ENCODE measurements at places on chromosomes 4 and X.

GRCh38 chr4:170089668-170090351, at the start of gene AADAT:
TSS of gene AADAT (minus strand) at chr4:170089956. CDS start at chr4:170089690, 266 bp downstream.
- peak; percentile 95 for DNase-seq

GRCh38 chr4:53015681-53016080, 153.6 kb downstream of the RASL11B start:
- peak; percentile 63 for DNase-seq

DNA sequence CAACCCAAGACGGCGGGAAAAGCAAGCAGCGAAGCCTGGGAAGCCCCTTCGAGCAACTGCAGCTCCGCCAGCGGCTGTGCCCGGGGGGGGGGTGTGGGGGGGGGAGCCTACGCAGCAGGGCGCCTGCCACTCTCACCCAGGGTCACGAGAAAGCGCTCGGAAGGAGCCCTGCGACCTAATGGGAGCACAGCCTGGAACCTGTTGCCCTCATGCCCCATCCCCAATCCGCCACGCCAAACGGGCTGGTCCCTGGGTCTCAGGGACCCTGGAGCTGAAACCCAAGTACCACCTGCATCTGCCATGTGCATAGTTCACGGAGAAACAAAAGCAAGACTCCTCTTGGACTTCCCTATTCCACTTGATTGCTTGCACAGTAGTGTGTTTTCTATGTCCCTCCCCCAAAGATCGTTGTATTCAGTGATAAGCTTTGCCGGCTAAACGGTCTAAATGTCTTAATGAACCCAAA, 359 bp upstream of the GAB3 start:
- no peak for DNase-seq

GRCh38 chrX:2715066-2715600, 24.0 kb downstream of the CD99 start:
- peak; percentile 89 for DNase-seq

- DNase-seq: no peak
These were observed 496.3 kb downstream of the PDGFC start for GRCh38 chr4:156475322-156475721.

DNA sequence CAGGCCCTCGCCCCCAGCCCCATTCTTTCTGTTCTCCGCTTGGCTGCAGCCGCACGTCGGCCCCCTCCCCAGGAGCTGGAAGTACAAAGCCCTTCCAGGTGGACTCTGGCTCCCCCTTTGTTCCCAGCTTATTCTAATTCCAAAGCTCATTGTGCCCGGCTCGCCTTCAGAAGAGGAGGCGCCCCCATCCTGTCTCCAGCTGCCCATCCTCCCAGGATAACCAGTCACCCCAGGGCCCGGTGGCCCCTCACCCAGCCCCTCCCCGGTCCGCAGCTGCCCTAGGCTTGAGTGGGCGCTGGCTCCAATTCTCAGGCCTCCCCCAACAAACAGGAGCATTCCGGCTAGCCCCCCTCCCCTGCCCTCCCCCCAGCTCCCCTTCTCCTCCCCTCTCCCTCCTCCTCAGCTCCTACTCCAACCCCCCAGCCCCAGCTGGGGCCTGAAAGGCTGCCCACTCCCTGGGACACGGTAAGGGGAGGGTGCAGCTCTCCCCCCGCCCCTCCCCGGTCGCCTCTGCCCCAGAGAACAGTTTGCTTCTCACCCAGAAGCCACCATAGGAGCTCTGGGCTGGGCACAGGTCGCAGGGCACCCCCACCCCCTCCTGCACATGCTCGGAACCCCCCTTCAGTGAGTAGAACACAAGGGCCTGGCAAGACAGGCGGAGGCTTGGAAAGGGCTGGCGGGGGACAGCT, 3.1 kb upstream of the SLC6A8 start:
- DNase-seq: peak; percentile 46

- DNase-seq: no peak
These were observed 578.9 kb upstream of the FAT1 start for GRCh38 chr4:187302457-187303150.

GRCh38 chrX:124030520-124030919, 69.0 kb downstream of the STAG2 start:
- no peak for DNase-seq

- no peak for DNase-seq
These were observed 190.1 kb upstream of the GNPDA2 start for GRCh38 chr4:44916411-44916810.

- DNase-seq: no peak
These were observed 119.2 kb downstream of the RAPGEF2 start for GRCh38 chr4:159222043-159222552.

DNA sequence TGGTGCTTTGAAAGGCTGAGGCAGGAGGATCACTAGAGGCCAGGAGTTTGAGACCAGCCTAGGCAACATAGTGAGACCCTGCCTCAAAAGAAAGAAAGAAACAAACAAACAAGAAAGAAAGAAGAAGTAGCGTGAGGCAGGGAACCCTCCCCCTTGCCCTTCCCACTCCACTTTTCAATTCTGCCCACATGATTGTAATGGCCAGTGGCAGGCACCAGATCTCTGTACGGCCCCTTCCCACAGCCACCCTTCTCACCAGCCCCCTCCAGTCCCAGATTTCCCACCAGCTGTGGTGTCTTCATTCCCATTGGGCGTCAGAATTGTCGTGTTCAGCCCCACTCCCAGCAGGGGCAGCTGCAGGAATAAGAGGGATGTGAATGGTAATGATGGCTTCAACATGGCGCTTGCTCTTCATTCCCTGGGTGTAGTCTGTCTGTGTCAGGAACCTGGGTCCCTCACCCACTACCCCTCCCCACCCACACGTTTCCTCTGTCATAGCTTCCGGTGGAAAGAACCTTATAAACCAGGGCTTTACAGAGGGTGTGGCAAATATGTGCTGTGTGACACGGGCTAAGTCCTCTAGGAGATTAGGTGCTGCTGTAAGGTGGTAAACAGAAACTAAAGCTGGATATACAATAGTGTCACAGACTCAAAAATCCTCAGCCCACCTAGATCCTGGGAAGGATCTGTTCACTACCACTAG, at the start of gene IL2RG:
TSS of gene IL2RG (minus strand) at position 437 of the 703 bp plus-strand sequence. CDS start at position 399, 38 bp downstream.
- no peak for DNase-seq

GRCh38 chr4:108068442-108068841, 78.8 kb downstream of the HADH start:
- DNase-seq: no peak

DNA sequence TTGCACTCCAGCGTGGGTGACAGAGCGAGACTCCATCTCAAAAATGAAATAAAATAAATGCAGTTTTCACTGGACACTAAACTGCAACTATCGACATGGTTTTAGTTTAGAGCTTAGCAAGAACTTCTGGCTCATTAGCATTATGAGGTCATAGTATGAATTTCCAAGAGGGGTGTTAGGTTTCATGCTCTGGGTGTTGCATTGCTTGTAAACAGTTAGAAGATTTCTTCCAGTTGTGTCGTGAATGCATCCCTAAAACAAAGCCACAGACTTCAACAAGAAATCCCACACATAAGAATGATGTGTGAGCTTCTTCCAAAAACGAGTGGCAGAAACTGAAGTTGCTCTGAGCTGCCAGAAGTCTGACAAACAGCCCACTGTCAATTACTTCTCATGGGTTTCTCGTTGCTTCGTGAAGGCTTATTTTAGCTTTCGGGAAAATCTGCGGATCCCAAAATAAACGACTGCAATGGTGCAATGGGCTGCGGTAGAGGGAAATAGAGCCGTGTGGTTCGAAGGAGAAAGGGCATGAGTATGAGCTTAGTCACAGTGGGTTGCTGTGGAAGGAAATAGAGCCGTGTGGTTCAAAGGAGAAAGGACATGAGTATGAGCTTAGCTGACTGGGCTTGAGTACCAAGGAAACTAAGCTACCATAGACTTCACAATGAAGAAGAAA, 354.9 kb downstream of the DHRSX start:
- DNase-seq: no peak

- DNase-seq: no peak
These were observed 10.3 kb downstream of the MRPL1 start for GRCh38 chr4:77872723-77873445.

DNA sequence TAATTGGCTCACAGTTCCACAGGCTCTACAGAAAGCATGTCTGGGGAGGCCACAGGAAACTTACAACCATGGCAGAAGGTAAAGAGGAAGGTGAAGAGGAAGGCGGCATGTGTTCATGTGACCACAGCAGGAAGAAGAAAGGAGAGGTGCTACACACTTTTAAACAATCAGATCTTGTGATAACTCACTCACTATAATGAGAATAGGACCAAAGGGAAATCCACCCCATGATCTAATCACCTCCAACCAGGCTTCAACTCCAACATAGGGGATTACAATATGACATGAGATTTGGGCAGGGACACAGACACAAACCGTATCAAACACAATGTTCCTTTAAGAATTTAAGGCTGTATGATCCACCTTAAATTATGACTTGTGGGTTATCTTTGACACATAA, 10.5 kb upstream of the PGM2 start:
- DNase-seq: no peak

GRCh38 chr4:56668267-56668666, 12.8 kb downstream of the HOPX start:
- peak; percentile 64 for DNase-seq

DNA sequence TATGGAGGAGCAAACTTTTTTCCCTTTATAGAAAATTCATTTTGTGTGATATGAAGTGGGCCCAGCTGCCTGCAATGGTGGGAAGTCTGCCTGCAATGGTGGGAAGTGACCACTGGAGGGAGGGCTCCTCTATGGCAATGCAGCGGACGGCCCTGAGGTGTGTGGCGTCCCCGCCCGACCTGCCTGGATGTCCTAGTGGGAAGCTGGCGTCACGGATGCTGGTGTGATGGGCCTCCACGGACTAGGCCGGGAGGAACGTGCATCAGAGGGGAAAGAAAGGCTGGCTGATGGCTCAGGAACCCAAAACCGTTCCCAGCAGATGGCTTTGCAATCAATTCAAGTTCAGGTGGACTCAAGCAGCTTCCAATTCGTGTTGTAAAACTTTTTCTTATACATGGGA, 177.9 kb downstream of the AFAP1 start:
- DNase-seq: peak; percentile 82

DNA sequence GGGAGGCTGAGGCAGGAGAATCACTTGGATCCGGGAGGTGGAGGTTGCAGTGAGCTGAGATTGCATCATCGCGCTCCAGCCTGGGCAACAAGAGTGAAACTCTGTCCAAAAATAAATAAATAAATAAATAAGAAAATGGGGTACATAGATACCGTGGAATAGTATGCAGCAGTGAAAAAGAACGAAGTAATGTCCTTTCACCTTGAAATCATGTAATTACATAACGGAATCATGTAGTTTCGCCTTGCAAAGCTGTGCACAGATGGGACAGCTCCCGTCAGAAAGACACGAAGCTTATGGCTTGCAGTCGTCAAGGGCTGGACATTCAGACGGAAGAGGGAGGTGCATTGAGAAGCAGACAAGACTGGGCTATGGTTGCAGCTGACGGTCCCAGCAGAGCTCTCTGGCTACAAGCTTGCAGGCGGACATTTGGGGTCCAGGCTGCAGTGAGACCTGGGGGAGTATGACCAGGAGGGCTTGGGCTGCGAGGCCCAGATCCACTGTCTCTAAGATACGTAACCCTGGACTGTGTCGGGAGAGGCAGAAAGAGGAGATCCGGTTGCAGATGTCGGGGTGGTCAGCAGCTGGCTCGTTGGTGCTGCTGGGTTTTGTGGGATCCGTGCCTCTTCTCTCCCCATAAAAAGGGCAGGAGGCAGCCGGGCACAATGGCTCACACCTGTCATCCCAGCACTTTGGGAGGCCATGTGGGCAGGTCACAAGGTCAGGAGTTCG, 6.2 kb upstream of the P2RY8 start:
- DNase-seq: no peak

DNA sequence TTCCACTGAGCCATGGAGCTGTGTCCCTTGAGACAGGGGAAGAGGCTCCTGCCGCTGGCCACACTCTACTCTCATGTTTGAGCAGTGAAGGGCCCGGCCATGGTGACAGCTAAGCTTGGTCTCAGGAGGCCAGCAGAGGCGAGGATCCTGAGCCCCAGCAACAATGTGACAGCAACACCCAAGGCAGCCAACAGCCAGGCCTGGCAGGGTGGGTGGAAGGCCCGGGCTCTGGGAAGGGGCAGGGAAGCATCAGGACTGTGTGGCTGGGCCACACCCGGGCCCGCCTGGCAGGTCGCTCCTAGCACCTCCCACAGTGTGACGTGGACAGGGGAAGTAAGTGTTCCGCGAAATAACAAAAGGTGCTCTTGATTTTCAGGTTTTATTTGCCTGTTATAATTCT, 24.8 kb downstream of the L1CAM start:
- DNase-seq: no peak

GRCh38 chrX:45110494-45110893, 90.2 kb downstream of the DIPK2B start:
- DNase-seq: no peak

Data from islet precursor cell (in vitro differentiated cells).